ENCODE measurements at places on chromosomes 1 and 21.

- no peak for DNase-seq
Measured at GRCh38 chr21:33198346-33199099, 31.2 kb upstream of the IFNAR2 start.

DNA sequence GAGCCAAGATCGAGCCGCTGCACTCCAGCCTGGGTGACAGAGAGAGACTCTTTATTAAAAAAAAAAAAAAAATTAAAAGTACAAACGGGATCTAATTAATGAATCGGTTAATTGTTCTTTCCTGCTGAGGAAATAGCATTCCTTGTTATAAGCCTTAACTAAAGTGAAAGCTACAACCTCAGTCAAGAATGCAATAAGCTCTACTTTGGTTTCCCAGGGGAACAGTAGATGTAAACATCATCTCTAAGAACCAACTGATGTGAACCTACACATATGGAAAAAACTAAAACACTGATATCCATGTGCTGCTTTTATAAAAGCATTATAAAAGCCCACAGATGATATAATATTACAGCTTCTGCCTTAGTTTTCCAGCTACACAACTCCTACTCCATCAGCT lies 41.9 kb downstream of the LPGAT1 start:
- DNase-seq: no peak

DNA sequence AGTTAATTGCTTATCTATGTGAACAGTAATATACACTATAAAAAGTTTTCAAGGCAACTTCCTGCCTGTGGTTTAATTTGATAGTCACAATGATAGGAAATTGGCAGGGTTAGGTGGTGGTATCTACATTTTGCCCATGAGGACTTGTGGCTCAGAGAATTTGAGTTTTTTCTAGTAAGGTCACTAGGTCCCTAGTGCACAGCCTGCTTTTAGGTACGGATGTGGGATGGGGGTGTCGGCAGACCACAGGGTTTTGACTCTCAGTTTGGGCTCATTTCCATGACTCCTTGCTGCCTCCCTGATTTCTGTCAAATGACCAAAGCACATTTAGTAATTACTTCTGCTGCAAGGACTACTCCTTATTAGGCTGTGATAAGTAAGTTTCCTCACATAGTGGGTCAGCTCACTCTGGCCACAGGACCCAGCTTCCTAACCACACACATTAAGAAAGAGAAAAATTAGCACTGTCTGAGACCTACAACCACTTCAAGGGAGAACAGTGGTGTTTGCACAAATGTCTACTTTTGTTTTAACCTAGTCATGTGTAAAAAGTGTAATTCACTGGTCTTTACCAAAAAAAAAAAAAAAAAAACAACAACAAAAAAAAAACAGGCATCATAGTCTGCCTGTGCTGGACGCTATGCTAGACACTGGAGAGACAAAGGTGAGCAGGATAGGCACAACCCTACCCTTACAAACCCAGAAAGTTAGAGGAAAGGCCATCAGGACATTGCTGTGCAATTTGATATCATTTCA lies 43.7 kb downstream of the MRPL39 start:
- peak; percentile 32 for DNase-seq

DNA sequence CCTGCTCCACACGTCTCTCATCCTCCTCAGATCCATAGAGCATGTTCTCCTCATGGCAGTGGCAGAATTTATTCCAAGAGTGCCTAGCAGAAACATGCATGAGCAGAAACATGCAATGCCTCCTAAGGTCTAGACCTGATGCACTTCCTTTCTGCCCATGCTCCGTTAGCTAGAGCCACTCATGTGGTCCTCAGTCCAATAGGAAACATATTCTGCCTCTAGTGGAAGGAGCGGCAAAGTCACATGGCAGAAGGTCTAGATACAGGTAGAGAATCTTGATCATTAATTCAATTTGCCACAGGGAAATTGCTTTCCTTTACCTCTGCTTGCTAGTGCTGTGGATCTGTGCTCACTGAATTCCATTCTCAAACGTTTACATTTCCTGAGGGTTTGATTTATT lies 130.4 kb downstream of the KIF26B start:
- DNase-seq: no peak

DNA sequence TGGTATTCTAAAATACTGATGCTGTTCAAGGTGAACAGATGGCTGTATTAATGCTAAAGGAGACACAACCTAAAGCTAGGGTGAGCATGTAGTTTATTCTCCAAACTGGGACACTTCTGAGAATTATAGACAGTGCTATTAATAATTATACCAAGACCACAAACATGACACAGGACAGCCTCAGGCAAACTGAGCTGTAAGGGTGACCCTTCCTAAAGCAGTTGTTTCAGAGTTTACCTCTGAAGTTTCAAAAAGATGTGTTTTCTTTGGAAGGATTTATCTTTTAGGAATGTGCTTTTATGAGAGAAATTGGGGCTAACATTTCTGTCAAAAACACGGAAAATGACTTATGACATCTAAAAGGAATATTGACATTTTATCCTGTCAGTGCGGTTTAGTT lies 68.8 kb downstream of the RPS6KC1 start:
- DNase-seq: no peak

Data from stimulated activated CD4-positive, alpha-beta T cell treated with anti-CD3 and anti-CD28 coated beads, TNF-alpha, amount 100 ng/mL, for 1 hour (primary cell).